ENCODE measurements at places on chromosomes 1 and 21. TPM values are rescaled to one million over a fixed set of nuclear protein-coding genes. Genes with fewer than 3 reads are reported as not detected.

BTBD19 gene
- 6.0 TPM for total RNA-seq

- no peak for DNase-seq
Observed at GRCh38 chr1:181469829-181470228, 13.5 kb upstream of the CACNA1E start.

GJA9 gene
- total RNA-seq = not detected

CNIH3 gene
- 1.3 TPM for total RNA-seq

DNA sequence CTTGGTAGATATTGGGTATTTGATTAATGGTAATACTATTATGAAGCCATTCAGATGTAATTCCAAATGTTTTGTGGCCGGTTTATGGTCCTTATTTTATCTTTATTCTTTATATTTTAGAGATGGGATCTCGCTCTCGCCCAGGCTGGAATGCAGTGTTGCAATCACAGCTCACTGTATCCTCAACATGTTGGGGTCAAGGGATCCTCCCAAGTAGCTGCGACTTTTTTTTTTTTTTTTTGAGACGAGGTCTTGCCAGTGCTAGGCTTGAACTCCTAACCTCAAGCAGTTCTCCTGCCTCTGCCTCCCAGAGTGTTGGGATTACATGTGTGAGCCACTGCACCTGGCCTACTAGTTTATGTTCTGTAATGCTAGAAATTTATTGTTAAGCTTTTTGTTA is 4.7 kb downstream of the DDI2 start:
- no peak for DNase-seq

- DNase-seq = no peak
Observed at GRCh38 chr1:58786927-58787245, 3.0 kb upstream of the JUN start.

DNA sequence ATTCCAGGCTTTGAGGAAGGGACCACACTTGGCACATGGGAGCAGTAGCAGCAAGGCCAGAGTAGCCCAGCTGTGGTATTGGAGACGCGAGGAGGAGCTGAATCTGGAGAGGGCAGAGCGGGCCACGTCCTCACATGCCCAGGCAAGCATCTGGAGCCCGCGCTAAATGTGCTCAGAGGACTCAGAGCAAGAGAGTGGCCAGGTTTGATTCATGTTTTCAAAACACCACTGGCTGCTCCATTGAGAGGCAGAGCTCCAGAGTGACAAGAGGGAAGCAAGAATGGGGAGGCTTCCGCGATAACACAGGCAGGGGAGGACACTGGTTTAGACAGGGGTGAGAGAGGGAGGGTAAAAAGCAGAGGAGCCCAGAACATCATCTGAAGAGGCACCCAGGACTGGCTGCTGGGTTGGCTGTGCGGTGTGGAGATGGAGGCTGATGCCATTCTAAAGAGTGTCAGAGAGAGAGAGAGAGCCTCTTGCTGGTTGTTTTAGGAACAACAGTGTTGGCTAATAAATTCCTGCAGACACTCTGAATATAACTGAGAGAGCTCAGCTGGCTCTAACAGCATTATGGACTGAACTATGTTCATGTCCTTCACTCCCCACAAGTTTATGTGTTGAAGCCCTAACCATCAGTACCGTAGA is 32.3 kb downstream of the RCAN1 start:
- DNase-seq = no peak

GRCh38 chr1:50705041-50705440 is 255.0 kb downstream of the FAF1 start:
- DNase-seq = no peak

SPATC1L gene
- 6.9 TPM for total RNA-seq

KRTAP13-2 gene
- total RNA-seq = not detected

DNA sequence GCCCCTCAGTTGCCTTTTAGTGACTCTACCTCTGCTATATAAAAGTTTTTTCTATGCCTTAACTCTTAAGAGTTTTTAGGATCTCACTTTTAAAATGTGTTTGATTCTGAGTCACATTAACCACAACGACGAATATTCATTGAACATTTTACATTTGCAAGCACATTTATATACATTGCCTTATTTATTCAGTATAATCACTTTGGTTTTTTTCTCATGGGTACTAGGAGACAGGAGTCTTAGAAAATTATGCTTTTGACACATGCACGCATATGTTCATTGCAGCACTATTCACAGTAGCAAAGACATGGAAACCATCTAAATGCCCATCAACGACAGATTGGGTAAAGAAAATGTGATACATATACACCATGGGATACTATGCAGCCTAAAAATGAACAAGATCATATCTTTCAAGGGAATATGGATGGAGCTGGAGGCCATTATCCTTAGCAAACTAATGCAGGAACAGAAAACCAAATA is 236.9 kb upstream of the SPAG17 start:
- DNase-seq = no peak
